ENCODE measurements at places on chromosomes 7 and 10.

DNA sequence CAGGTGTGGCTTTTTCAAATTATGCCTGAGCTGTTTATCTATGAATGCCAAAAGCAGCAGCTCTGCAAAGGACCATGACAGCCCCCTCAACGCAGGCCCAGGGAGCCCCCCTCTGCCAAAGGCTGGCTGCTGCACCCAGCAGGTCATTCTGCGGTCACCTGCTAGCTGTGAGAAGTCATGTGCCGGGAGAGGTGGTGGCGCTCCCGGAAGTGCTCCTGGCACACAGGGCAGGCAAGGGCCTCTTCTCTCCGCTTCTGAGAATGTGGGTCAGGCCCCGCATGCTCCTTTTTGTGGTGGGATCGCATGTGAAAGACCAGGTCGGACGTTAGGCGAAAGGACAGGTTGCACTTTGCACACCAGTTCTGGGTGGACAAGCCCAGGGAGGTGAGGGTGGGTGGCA, 16.4 kb downstream of the ZNF488 start:
- no peak for DNase-seq

- no peak for DNase-seq
These were observed 528.7 kb downstream of the GRM8 start for GRCh38 chr7:126723966-126724544.

- DNase-seq = no peak
These were observed 65.4 kb downstream of the TACC2 start for GRCh38 chr10:122054048-122055025.

DNA sequence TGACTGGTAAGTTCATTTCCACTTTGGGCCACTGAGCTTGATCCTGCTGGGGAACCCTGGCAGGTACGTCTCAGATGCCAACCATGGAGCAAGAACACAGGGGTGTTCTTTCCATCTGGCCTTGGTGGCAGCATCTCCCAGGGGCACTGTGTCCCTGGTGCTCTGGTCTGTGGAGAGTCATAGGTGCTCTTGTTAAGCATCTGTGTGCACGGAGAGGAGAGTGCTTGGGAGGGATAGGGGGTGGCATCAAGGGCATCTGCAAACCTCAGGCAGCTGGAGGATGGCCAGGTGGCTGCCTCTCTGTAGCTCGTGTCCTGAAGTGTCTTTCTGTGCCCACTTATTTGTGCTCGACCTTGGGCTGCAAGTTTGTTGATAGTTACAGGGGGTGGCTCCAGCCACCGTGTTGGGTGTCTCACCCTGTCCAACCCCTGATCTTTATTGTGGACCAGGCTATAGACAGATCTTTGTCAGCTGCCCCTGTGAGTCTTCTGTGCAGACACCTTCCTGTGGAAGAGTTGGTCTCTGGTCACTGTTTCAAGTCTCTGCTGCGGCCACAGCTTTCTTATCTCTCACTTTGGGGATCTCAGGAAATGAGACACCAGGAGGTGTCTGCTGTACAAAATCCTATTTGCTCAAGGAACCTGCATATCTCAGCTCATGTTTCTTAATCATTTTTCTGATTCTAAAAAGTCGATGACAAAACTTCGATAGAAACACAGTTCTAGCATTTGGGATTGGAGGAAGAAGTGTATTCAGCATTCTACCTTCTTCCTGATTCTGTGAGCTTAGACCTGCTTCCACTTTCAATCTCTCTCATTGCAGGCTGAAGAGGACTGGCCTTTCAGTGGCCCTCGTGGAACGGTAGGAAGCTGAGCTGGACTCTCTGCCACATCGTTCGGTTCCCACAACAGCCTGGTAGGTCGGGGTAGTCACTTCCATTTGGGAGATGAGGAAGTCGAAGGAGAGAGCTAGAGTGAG, 17.2 kb upstream of the GIMAP8 start:
- DNase-seq = no peak

GRCh38 chr7:108973075-108973474, 403.4 kb downstream of the DNAJB9 start:
- DNase-seq = no peak

- DNase-seq = no peak
These were observed 12.1 kb downstream of the SPRN start for GRCh38 chr10:133412381-133412711.

DNA sequence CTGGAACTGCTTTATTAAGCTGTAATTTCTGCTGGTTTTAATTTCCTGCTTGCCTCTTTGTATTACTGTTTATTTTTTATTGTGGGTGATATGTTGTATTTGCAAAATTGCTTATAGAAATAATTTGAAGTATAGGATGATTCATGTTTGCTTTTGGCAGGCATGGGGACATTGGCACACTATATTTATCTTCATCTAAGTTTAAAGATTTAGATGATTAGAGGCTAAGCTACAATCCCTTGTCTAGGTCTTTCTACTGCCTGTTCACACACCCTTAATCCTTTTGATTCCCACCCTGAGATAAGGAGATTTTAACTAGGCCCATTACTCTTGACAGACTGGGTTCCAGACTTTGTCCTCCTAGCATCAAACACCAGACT, 182.8 kb upstream of the KAT6B start:
- no peak for DNase-seq

DNA sequence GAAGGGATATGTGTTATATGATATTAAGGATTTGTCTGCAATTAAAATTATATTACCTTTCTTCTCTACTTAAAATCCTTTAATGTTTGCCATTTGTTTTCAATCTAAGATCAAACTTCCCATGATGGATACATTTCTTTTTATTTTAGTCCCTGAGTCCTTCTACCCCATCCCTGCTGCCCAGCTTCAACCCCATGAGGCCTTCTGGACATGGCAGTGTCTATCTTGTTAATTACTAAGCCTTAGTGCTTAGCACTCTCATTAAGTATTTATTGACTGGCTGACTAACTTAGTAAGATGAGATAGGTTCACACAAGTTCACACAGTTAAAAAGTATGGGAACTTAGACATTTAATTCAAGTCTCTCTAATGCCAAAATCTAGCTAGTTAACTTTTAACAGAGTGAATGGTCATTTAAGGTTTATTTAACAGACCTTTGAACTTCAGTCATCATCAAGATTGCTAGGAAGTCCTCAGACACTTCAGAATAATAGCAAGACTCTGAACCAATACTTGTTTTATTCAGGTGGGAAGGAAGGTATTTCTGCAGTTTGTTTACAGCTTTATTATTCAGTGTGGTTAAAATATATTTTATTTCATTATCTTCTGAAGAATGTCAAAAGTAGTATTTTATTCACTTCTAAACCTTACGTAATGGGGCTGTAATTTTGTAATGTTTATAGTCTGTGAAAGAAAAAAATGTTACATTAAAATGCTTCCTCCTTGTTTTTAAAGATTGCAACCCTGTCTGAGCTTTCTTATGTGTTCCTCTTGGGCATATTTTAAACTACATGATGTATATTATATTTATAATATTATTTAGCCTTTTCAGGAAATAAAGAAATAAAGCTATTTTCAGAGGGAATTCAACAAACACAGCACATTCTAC, 848.9 kb downstream of the REEP3 start:
- DNase-seq = no peak

DNA sequence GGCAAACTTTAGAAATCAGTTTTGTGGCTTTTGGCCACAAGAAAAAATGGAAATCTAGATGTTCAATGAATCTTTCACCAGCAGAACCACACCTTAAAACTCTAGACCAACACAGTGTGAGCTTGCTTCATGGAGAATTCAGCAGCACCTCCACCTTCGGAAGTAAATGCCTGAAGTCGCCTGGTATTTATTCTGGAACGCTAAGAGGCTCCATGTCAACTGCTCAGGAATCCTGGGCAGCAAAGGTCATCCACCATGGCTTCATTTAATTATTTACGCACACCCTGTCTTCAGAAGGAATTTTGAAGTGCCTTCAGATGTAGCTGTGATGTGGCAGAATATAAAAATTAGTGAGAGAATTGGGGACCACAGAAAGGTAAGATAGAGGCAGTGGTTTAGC, 167.7 kb downstream of the GFRA1 start:
- no peak for DNase-seq

DNA sequence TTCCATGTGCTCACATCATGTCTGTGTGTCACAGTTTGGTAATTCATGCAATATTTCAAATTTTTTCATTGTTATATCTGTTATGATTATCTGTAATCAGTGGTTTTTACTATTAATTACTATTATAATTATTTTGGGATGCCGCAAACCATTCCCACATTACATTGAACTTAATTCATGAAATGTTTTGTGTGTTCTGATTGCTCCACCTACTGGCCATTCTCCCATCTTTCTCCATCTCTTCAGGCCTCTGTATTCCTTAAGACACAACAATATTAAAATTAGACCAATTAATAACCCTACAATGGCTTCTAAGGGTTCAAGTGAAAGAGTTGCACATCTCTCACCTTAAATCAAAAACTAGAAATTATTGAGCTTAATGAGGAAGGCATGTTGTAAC, 398.5 kb downstream of the PCDH15 start:
- DNase-seq = no peak

GRCh38 chr10:22704471-22704911, 9.9 kb downstream of the PIP4K2A start:
- DNase-seq = no peak

GRCh38 chr10:33233635-33234034, 100.8 kb downstream of the NRP1 start:
- DNase-seq = no peak

DNA sequence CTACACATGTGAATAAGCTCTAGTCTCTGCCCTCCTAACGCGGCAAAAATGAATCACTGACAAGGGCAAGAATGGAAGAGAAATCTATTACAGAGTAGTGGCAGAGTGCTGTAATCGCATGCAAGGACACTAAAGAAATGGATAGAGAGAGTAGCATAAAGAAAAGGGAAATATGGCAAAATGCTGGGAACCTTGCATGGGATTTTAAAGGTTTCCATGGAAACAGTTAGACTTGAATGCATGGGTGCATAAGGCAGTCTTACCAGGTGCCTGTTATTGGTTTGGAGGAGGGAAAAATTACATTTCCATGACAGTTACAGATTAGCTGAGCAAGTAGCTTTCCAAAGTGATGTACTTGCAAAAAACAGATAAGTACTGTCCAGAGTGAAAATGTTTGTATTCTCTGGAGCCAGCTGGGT, 233.4 kb downstream of the PTN start:
- no peak for DNase-seq

DNA sequence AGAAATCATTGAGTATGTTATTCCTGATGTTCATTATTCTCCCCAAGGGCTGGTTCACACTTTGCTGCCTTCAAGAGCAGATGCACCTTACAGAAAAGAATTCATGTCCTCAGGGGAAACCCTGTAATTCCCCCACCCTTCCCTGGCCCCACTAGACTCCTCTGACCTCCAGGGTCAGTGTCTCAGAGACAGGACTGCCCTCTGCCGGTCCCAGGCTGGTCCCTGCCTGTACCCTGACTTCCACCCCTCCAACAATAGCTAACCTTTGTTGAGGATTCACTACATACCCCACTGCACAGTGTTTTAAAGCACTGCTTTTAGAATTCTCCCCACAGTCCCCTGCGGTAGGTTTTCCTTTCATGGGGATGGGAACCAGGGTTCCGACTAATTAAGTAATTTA, 4.4 kb upstream of the SEPHS1 start:
- DNase-seq = no peak

- no peak for DNase-seq
These were observed 18.1 kb downstream of the SLC35G1 start for GRCh38 chr10:93911866-93912265.

- peak; percentile 50 for DNase-seq
These were observed at the start of gene JMJD1C for GRCh38 chr10:63465293-63466143. Gene JMJD1C, minus strand, starts transcription at chr10:63465977. Its CDS starts 315 bp downstream, at chr10:63465662.

DNA sequence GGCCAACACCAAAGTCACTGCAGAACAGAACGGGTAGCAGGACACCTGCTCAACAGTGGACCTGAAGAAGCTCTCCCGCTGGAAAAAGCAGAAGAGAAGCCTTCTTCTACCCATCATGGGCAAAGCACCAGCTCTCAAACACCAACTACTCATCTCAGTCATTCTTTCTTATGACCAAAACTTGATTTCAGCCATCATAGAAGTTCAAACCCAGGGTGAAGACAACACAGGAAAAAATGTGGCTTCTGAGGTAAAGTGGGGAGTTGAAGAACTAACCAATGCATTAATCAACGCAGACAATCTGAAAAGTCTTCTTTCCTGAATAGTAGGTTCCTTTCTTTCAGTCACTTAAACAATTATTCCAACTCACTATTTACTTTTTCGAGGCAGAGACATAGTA, 83.3 kb downstream of the ELMO1 start:
- DNase-seq = no peak

GRCh38 chr7:17183630-17184328, 114.7 kb upstream of the AHR start:
- no peak for DNase-seq

DNA sequence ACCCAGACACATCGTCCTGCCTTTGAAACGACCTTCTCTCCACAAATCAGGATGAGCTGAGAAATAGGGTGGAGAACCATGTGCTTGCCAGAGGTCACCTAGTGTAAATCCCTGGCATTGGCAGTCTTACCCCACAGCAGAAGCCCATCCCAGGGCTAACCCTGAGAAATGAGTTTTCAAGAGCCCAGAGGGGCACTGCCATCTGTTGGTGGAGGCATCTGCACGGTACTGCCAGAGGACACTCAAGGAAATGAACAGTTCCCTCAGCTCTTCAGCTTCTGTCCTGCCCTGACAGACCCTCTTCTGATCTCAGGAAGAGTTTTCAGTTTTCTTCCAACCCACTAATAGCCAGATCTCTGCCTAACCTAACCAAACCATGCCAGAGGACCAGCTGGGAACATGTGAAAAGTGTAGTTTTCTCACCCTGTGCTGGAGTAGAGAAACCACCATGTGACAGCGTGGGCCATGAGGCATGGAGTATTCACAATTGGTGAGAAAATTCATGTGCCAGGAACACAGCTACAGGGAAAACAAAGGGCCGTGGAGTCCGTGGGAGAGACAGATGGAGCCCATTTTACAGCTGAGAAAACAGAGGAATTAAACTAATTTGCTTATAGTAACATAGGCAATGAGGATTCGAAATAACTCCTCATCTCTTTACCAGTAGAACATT, 37.7 kb upstream of the ITPRID1 start:
- DNase-seq = no peak
